ENCODE measurements at places on chromosomes 1 and 21. TPM values are rescaled to one million over a fixed set of nuclear protein-coding genes. Genes with fewer than 3 reads are reported as not detected.

KRTAP6-3 gene
- total RNA-seq = not detected

DDX20 gene
- 8.0 TPM for total RNA-seq

S100A7A gene
- not detected for total RNA-seq

KRTAP12-3 gene
- not detected for total RNA-seq

EXO1 gene
- total RNA-seq = 22.6 TPM

ZBTB8A gene
- total RNA-seq = 4.0 TPM

ANGPTL3 gene
- total RNA-seq = not detected

BCL2L15 gene
- total RNA-seq = 0.59 TPM

SPRR2E gene
- not detected for total RNA-seq

DCST1 gene
- not detected for total RNA-seq

AMY1C gene
- total RNA-seq = not detected

SLFNL1 gene
- total RNA-seq = 0.09 TPM

FCER1A gene
- not detected for total RNA-seq

FMO1 gene
- total RNA-seq = not detected

S100A12 gene
- not detected for total RNA-seq
